ENCODE measurements at places on chromosomes 6 and 20.

DNA sequence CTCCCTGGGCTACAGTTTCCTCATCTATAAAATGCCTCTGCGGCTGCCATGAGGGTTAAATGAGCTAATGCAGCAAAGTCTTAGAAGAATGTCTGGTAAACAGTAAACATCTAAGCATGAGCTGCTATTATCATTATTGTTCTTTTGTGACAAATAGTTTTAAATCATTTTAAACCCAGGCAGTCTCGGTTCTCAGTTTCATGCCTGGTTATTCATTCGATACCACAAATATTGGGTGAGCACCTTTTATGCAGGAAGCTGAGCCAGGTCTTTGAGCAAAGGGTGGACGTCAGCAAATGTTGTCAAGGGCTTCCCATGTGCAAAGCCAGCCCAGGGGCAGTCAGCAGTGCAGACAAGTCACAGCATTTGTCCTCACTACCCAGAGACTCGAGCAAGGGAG lies 128.7 kb downstream of the NFATC2 start:
- DNase-seq: no peak

DNA sequence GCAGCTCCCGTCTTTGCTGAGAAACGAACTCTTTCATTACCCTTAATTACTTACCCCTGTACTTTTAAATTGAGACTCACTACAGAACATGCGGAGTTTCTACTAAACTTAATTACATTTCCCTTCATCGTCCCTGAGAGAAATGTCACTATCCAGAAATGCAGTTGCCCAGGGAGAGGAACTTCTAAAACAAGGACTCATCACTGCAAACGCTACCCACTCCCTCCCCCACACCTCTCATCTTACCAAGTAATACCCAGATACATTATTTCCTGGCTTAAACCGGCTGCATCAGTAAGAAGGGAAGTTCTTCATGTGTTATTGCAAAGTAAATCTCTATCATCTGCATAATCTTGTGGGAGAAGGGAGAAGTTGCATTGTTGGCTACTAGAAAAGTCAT lies 138.3 kb downstream of the IPCEF1 start:
- DNase-seq: no peak

DNA sequence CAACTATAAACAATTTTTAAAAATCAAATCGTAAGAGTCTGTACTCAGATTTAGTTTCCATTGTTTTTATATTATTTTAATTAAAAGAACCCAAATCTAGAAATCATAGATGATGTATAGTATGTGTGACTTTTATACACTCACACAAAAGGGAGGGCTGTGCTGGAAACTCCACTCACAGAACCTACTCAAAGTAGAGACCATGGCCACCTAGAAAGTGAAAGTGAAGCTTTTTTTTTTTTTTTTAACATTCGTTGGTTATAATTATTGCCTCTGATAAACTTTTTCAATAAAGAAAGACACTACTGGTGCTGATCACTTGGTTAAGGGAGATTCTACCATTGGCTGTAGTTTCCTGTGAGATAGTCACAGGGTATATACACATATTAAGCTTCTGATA lies 37.9 kb upstream of the PRL start:
- no peak for DNase-seq

DNA sequence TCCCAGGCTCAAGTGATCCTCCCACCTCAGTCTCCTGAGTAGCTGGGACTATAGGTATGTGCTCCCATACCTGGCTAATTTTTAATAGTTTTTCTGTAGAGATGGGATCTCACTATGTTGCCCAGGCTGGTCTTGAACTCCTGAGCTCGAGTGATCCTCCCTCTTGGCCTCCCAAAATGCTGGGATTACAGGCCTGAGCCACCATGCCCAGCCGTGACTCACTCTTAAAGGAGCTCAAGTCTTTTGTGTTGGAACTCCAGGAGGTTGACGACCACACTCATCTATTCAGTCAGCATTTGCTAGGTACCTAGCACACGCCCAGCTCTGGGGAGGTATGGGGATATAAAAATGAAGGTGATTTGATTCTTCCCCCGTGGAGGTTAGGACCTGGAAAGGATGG lies 62.8 kb downstream of the UTRN start:
- DNase-seq: no peak

DNA sequence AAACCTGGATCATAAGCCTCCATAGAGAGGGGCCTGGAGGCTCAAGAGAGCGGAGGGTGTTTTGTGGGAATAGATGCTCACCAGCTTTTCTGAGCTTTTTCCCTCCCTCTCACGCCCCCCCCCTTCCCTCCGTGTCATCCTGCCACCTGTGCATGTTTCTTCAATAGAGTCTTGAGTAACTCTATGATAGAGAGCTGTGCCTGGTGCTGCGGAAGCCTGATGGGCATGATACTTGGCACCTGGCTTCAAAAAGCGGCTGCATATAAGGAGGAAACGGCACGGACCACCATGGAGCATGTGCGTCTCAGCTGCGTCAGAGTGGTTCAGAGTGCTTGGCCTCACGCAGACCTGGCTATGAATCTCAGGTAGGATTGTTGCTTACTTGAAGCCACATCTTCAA lies 198.9 kb downstream of the CDH4 start:
- no peak for DNase-seq

GRCh38 chr20:52688345-52688744 lies 283.8 kb upstream of the TSHZ2 start:
- DNase-seq: no peak

DNA sequence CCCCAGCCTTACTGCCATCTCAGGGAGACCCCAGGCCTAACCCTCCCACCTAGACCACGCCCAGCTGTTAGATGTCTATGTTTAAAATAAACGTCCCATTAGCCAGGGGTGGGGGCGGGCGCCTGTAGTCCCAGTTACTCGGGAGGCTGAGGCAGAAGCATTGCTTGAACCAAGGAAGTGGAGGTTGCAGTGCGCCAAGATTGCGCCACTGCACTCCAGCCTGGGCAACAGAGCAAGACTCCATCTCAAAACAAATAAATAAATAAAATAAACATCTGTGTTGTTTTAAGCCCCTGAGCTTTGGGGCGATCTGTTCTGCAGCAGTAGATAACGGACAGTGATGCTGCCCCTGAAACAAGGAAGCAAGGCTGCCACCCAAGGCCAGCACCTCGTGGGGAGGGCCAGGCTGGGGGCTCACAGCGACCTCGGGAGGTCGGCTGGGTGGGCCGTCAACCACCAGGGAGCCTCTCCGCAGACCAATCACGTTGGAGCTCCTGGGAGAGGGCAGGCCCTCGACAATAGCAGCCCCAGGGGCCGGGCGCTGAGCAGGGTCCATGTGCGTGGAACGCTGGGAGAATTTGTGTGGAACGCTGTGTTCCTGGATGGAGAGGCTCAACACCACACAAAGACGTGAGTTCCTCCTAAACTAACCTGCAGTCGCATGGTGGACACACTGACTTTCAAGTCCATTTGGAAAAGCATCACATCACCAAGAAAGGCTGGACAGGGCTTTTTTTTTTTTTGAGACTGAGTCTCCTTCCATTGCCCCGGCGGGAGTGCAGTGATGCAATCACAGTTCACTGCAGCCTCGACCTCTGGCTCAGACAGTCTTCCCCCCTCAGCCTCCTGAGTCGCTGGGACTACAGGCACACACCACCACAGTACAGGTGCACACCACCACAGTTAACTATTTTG lies 1.0 kb upstream of the HELZ2 start:
- no peak for DNase-seq

- no peak for DNase-seq
Observed at GRCh38 chr6:69789578-69789977, 7.2 kb downstream of the LMBRD1 start.

Measured in activated CD4-positive, alpha-beta T cell treated with anti-CD3 and anti-CD28 coated beads, Interleukin-2, amount 10 ng/mL, durations not matched to agents 7 days and 5 days (primary cell).